ENCODE measurements at places on chromosomes 1 and 21.

- peaks cover 7% of the 10 kb centered on the region for H3K4me1 ChIP-seq
- H3K36me3 ChIP-seq: peaks cover 20% of the 10 kb centered on the region
- DNase-seq: no peak
- H3K27me3 ChIP-seq: peaks cover 16% of the 10 kb centered on the region
- no peak overlapping the region for H3K4me3 ChIP-seq
Observed at GRCh38 chr21:45021428-45022347, 52.7 kb upstream of the ADARB1 start.

- no peak overlapping the region for H3K27ac ChIP-seq
- DNase-seq: no peak
- H3K4me1 ChIP-seq: no peaks in the 10 kb centered on the region
- H3K27me3 ChIP-seq: no peaks in the 10 kb centered on the region
- peaks cover 4% of the 10 kb centered on the region for H3K36me3 ChIP-seq
Observed at GRCh38 chr1:170001266-170001665, 73.2 kb downstream of the KIFAP3 start.

GRCh38 chr1:104636581-104636980 is 886.9 kb downstream of the AMY1C start:
- H3K36me3 ChIP-seq: no peaks in the 10 kb centered on the region
- DNase-seq: no peak

GRCh38 chr21:36129219-36129618 is 5.7 kb upstream of the CBR3 start:
- peak overlapping the region; percentile 59 for H3K4me3 ChIP-seq
- peak overlapping the region; percentile 48 for H3K27ac ChIP-seq
- peaks cover 28% of the 10 kb centered on the region for H3K4me1 ChIP-seq
- no peak for DNase-seq
- no peaks in the 10 kb centered on the region for H3K36me3 ChIP-seq
- no peaks in the 10 kb centered on the region for H3K27me3 ChIP-seq

DNA sequence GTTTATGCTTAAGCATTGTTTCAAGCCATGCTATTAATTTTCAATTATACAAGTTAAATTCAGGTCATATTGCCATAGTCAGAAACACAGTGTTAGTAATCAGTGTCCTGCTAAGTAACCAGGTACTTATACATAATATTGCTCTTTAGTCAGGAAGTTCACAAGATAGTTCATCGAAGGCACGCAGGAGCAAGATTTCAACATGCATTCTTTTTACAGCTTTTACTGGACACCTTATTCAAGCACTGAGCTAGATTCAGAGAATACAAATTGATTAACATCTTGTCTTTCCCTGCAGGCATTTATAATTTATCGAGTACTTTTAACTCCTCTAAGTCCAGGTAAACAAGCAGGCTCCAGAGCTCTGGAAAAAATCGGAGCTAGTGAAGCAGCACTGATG is 202.3 kb upstream of the BRINP3 start:
- no peaks in the 10 kb centered on the region for H3K4me1 ChIP-seq
- H3K27me3 ChIP-seq: no peaks in the 10 kb centered on the region
- H3K27ac ChIP-seq: no peak overlapping the region
- no peak for DNase-seq

DNA sequence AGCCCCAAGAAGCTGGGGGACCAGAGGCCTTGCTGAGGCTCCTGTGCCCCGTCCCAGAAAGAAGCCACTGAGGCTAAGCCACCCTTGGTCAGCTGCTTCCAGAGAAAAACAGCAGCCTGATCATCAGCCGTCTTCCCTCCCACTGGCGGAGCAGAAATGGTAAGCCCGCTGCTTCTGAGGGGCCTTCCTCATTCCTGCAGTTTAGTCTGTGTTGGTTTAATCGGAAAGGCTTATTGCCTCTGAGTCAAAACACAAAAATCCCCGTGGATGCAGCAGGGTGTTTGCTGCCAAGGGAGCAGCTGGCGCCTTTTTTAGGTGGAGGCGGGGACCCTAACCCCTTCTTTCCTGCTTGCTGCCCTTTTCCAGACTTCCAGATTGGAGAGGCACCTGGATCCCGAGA is 33.9 kb downstream of the SPSB1 start:
- H3K4me3 ChIP-seq: no peak overlapping the region
- DNase-seq: no peak
- peaks cover 4% of the 10 kb centered on the region for H3K4me1 ChIP-seq

DNA sequence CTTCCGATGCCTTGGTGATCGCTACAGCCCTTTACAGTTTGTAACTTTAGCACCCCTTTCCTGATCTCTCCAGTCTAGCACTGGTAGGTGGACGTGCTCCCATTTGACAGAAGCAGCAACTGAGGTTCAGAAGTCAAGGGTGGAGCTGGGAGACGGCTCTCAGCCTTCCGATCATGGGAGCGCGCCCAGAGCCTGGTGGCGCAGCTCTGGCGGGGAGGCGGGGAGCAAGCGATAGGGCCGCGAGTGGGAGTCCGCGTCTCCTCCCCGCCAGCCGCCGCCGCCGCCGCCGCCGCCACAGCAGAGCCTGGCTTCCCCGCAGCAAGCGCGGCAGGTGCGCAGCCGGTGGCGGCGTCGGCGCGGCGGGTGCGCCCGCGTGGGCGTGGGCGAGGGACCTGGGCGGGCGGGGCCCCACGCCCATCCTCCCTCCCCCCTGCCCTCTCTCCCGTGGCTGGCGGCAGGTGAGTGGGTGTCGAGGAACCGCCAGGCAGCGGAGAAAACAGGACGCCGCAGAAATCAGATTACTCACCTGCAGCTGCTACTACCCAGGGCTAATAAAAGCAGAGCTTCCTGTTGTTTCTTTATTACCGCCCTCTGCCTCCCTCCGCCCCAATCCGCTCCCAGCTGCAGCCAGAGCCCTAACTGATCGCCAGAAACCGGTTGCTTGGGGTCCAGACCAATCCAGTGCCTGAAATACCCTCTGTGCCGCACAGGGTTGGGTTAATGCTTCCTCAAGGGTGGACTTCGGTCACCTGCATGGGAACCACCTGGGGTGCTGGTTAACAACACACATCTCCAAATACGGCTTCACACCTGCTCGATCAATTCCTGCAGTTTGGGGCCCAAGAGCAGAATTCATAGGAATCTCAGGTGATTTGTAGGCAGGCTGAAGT is 60.2 kb upstream of the ID3 start:
- H3K27me3 ChIP-seq: no peaks in the 10 kb centered on the region
- H3K36me3 ChIP-seq: peaks cover 6% of the 10 kb centered on the region
- peak overlapping the region; percentile 98 for H3K27ac ChIP-seq
- H3K4me1 ChIP-seq: peaks cover 81% of the 10 kb centered on the region
- DNase-seq: peak; percentile 84
- peak overlapping the region; percentile 77 for H3K4me3 ChIP-seq

- peaks cover 26% of the 10 kb centered on the region for H3K4me1 ChIP-seq
Observed at GRCh38 chr1:58922302-58923089, 138.6 kb upstream of the JUN start.

- H3K4me1 ChIP-seq: peaks cover 16% of the 10 kb centered on the region
- no peak overlapping the region for H3K4me3 ChIP-seq
- no peak for DNase-seq
- no peak overlapping the region for H3K27ac ChIP-seq
- peaks cover 9% of the 10 kb centered on the region for H3K36me3 ChIP-seq
Observed at GRCh38 chr1:174445817-174446216, 1.9 kb upstream of the GPR52 start.

GRCh38 chr1:202981939-202982338 is 14.9 kb upstream of the CYB5R1 start:
- H3K27me3 ChIP-seq: peaks cover 12% of the 10 kb centered on the region
- H3K4me3 ChIP-seq: no peak overlapping the region
- no peaks in the 10 kb centered on the region for H3K36me3 ChIP-seq
- peak overlapping the region; percentile 91 for H3K27ac ChIP-seq
- DNase-seq: no peak

DNA sequence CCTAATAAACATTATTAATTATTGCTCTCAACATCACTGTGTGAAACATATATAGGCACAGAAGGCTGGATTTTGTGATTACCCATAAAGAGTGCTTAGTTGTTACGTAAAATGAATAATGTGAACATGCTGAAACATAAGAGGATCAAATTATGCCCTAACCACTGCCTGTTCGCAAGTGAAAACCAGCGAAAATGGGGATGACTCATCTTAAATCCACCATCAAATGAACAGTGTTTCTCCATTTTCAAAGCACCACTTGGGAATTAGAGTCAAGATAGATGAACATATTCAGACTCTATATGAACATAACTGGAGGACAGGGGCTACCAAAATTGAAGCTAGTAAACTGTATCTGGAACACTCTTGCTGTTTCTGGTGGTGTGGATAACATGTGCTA is 386.2 kb downstream of the HHIPL2 start:
- H3K27ac ChIP-seq: no peak overlapping the region
- H3K4me3 ChIP-seq: no peak overlapping the region
- peaks cover 8% of the 10 kb centered on the region for H3K27me3 ChIP-seq

GRCh38 chr1:5982276-5982675 is 9.9 kb downstream of the NPHP4 start:
- H3K4me1 ChIP-seq: peaks cover 36% of the 10 kb centered on the region
- DNase-seq: no peak
- no peaks in the 10 kb centered on the region for H3K36me3 ChIP-seq
- no peak overlapping the region for H3K27ac ChIP-seq
- H3K27me3 ChIP-seq: no peaks in the 10 kb centered on the region

GRCh38 chr1:150127868-150128267 is 21.8 kb upstream of the PLEKHO1 start:
- peak overlapping the region; percentile 26 for H3K27ac ChIP-seq
- peaks cover 13% of the 10 kb centered on the region for H3K4me1 ChIP-seq
- no peak for DNase-seq
- peaks cover 4% of the 10 kb centered on the region for H3K36me3 ChIP-seq
- no peaks in the 10 kb centered on the region for H3K27me3 ChIP-seq

DNA sequence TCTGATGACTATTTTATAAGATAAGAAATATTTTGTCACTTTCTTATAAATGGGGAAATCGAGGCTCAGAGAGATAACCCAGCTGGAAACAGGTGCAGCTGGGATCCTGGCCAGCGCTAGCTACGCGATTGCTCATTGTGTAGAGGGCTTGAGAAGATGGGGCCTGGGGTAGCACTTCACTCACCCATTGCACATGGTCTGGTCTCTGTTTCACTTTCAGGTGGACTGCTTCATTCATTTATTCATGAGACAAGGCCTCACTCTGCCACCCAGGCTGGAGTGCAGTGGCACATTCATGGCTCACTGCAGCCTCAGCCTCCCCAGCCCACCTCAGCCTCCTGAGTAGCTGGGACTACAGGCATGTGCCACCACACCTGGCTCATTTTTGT is 23.8 kb downstream of the UBE4B start:
- H3K36me3 ChIP-seq: peaks cover 6% of the 10 kb centered on the region
- no peak overlapping the region for H3K4me3 ChIP-seq
- H3K27ac ChIP-seq: no peak overlapping the region
- H3K27me3 ChIP-seq: no peaks in the 10 kb centered on the region
- H3K4me1 ChIP-seq: peaks cover 9% of the 10 kb centered on the region

DNA sequence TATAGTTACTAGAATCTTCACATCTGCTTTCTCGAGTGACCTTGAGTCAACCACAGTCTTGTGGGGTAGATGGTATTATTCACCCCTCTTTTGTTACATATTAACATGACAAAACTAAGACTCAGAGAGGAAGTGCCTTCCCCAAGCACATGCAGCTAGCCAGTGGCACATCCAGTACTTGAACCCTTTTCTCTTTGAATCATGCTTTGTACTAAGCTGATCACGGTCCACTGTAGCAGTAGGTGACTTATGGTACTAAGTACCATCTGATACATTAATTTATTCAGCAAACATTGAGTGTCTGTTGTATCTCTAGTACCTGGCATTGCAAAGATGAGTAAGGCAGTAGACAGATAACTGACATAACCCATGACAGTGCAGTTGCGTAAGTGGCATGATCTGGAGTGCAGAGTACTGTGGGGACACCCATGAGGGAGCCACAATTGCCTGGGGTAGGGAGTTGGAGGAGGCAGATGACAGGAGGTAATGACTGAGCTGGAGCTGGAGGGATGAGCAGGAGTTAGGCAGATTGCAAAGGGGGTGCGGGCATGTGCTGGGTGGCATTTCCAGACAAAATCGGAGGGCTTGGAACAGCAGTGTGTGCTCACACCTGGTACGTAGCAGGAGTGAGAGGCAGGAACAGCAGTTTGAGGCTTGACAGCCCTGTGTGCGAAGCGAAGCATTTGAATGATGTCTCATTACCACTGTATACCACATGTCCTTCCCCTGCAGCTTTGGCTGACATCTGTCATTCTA is 29.8 kb downstream of the UCK2 start:
- H3K4me1 ChIP-seq: peaks cover 48% of the 10 kb centered on the region
- H3K27me3 ChIP-seq: no peaks in the 10 kb centered on the region

GRCh38 chr1:117793413-117793812 is 136.0 kb downstream of the GDAP2 start:
- no peaks in the 10 kb centered on the region for H3K4me1 ChIP-seq
- no peak overlapping the region for H3K27ac ChIP-seq
- no peak for DNase-seq
- peaks cover 9% of the 10 kb centered on the region for H3K27me3 ChIP-seq
- no peak overlapping the region for H3K4me3 ChIP-seq

DNA sequence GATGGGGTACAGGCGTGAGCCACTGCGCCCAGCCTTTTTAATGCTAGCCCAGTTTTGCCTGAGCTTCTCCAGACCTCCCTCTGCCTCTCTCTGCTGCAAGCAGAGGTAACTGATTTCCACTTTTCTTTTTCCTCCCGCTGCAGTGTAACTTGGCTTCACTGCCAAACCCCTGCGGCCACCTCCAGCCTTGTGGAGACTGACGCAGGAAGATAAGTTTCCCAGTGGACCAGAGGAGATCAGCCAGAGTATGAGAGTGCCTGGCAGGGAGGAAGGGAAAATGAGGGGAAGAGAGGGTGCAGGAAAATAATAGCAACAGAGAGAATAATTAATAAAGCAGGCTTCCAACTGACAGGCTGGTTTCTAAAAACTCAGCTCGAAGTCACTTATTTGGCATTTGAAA is 143.7 kb downstream of the PCNX2 start:
- peaks cover 17% of the 10 kb centered on the region for H3K36me3 ChIP-seq

DNA sequence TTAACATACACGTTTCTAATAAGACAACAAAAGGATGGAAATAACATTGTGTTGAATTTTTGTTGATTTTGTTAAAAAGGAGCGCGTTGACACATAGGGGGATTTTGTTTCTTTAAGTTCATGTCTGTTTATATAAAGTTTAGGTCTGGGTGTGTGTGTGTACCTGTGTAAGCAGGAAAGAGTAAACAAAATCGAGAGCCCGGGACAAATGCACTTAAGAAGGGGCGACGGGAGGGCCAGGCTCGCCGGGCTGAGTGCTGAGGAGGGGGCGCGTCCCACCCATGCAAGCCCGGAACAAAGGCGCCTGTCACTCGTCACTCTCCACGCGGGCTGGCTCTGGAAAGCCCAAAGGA is 28.8 kb upstream of the TRIM17 start:
- H3K27ac ChIP-seq: no peak overlapping the region
- H3K27me3 ChIP-seq: peaks cover 89% of the 10 kb centered on the region
- no peak for DNase-seq
- H3K4me3 ChIP-seq: peak overlapping the region; percentile 69
